Smooth muscle cell of the brain vasculature (primary cell): ENCODE measurements at places on chromosomes 5 and 9.

DNA sequence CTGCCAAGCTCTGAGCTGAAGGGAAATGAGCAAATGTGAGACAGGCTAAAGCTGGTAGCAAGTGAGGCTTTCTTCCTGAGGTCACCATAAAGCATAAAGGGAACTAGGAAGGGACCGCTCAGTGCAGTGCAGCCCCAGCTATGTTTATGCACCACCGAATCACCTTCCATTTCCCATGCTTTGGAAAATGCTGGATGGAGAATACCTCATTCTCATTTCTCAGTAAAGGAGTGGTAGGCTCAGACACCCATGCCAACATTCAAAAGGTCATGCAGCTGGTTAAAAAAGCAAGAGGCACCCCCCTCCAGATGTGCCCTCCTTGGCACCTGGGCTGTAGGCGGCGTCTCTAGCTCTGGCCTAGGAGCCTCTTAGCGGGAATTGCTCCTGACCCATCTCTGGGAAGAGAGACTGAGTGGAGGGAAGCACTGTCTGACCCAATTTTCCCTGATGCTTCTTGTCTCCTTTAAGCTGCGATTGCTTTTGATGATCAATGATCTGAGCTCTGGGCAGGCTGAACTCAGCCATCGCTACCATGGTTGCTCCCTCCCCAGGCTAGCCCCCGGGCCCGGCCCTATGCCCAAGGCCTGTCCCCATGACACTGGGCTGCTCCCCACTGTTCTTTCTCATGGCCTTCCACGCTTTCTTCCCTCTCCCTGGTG, 58.7 kb downstream of the ZNF354C start:
- DNase-seq: no peak

GRCh38 chr9:7226007-7226640, 468.4 kb downstream of the KDM4C start:
- DNase-seq: no peak

DNA sequence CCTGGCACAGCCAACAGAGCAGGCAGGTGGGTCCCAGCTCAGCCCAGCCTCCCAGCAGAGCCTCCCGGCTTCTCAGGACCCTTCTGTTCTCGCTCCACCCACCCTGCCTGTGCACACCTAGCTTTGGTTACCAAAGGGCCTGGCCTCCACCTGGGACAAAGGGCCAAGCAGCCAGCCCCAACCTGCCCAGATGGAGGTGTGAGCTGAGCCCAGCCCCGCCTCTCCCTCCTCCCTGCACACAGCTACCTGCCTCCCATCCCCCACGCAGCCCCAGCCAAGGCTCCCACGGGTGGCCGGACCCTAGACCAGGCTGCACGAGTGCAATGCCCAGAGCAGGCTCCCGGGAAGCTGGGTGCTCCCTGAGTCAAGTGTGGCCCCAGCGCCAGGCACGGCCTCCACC, 5.6 kb downstream of the TPRN start:
- DNase-seq: no peak

DNA sequence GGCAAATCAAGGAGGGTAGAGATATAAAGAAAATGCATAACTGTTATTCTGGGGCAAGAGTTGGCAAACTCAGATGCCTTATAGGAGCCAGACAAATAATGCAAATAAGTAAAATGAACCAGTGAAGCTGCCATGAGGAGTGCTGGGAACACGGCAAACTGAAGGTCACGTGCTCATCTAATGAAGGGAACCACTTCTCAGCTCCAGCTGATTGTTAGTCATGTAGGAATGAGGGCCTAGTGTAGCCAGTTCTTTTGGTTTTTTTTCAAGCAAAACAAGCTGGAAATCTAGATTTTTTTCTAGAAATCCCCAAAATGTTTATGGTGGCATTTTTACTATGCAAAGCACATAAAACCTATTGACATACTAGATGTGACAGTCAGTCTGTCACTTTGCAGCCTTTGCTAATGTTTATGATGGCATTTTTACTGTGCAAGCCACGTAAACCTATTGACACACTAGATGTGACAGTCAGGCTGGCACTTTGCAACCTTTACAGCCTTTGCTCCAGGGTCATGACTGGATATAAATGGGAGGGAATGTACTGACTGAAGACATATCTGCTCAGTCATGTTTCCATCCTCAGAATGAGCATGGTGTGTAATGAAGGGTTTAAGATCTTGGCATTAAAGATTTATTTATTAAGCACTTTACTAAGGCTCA, 39.4 kb downstream of the RUSC2 start:
- no peak for DNase-seq

- no peak for DNase-seq
These were observed 4.6 kb downstream of the CEL start for GRCh38 chr9:133066181-133066983.

- DNase-seq: no peak
These were observed 62.3 kb downstream of the NSUN2 start for GRCh38 chr5:6570530-6570929.

DNA sequence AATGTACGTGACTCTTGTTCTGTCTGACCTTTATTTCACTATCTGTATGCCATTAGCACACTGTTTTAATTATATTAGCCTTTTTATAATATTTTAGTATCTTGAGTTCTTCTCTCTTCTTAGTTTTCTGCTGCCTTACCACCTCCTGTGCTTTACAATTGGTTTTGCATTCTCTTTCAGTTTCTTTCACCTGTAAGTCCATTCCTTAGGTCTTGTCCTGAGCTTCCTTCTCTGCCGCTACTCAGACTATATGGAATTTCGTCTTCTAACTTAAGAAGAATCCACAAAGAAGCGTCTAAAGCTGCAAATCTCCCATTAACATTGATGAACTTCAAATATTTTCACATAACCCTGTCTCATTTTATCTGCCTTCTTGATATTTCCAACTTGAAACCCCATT, 642.9 kb downstream of the MAT2B start:
- no peak for DNase-seq

GRCh38 chr5:130164966-130165365, 260.7 kb downstream of the CHSY3 start:
- no peak for DNase-seq

DNA sequence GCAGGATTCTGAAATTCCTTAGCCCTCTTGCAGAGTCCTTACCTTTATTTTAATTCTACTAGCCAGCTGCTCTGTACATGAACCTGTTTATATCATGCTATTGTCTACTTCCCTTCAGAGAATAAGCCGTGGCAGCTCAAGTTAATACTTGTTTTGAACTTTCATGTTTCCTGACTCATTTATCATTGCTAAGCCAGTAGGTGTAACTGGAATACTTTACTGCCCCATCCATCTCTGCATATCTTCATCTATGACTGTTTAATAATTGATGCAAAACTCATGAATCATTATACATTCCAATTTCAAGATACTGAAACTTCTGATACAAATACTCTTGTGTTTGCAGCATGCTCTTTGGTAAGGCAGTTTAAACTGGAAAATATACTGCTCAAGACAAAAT, 174.7 kb downstream of the PPP2R2B start:
- DNase-seq: no peak

DNA sequence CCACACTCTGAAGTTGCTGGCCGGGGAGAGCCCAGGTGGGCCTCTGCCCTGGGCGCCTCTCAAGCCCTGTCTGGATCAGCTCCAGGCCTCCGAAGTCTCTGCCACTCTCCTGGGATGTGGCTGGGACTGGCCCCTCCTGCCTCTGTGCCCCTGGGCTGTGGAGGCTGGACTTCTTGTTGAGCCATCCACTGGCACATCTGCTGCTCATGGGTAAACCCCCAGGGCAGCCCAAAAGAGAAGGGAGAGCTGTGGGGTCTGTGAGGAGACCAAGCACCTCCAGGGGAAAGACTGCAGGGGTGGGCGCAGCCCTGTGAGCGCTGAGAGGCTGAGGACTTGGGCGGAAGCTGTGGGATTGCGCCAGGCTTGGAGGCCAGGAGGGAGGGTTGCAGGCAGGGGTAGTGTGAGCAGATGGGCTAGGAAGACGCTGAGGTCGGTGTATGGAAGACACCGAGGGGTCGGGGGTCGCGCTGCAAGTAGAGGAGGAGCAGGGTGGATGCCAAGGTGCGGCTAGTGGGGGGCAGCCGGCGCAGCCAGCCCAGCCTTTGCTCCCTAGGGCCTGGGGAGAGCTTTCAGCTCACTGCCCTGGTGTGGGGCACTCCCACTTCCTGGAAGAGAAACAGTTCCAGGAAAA, 118.1 kb downstream of the WNK2 start:
- no peak for DNase-seq

- no peak for DNase-seq
These were observed 553.5 kb downstream of the CSNK1G3 start for GRCh38 chr5:124065508-124065907.

- DNase-seq: no peak
These were observed 24.2 kb upstream of the CFAP157 start for GRCh38 chr9:127682351-127683136.

- DNase-seq: no peak
These were observed 196.3 kb downstream of the FBXO4 start for GRCh38 chr5:42121401-42121800.

GRCh38 chr5:172593306-172593705, 47.8 kb upstream of the NEURL1B start:
- DNase-seq: no peak

DNA sequence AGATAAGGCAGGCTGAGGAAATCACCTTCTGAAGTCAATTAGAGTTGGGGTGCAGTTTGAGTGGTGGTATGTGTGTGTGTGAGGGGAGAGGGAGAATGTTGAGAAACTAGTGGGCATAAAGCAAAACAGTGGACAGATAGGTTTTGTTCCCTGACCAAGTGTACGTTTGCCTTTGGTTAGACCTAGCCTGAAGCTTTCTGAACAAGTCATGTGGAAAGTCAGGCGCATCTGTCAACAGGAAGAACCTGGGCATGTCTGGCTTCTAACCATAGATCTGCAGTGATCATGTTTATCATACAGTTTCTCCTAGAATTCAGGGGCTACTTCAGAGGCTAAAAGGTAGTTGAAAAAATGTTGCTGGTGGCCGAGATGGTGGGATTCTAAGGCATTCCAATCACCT, 143.2 kb upstream of the PCA3 start:
- no peak for DNase-seq

DNA sequence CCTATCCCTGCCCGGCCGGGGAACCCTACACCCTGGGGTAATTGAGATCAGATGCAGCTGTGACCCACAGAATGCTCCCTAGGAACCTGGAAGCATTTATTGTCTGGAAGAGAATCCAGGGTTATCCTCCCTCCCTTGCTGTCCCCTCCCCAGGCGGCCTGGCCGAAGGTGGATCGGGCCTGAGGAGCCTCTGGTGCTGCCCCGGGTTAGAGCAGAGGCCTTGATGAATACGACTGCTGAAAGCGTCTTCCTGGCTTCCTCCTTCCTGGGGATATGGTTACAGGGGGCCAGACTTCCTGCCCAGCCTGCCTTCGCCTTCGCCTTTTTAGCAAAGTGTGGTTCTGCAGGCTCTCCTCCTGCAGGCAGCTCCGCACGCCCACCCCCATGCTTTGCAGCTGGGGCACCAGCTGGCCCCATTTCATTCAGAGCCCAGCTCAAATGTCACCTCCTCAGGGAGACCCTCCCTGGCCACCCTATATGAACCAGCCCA, 22.5 kb upstream of the PTGS1 start:
- DNase-seq: no peak

DNA sequence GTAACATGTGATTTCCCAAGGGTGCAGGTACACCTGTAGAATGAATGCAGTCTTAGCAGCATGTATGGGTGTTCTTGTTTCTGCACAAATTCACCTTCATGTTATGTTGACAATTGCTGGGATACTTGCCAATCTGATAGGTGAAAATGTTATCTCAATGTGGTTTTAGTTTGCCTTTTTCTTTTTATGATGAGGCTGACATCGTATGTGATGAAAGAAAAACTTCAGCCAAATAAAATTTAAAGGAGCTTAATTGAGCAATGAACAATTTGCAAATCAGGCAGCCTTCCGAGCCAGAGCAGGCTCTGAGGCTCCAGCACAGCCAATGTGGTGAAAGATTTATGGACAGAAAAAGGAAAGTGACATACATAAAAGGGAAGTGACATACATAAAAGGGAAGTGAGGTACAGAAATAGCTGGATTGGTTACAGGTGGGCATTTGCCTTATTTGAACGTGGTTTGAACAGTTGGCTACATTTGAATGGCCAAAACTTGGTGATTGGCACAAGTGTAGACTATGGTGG, 10.5 kb downstream of the TAL2 start:
- no peak for DNase-seq

DNA sequence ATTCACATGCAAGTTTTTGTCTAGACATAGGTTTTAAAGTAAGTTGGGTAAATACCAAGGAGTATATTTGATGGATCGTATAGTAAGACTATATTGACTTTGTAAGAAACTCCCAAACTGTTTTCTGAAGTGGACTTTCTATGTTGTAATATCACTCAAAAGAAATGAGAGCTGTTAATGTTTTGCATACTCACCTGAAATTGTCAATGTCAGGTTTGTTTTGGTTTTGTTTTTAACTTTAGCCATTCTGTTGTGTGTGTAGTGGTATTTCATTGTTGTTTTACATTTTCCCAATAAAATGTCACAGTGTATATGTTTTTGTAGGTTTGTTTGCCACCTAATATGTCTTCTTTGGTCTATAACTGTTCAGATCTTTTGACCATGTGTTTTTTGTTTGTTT, 375.7 kb upstream of the CDH9 start:
- DNase-seq: no peak

GRCh38 chr9:90499761-90500160, 142.9 kb downstream of the DIRAS2 start:
- no peak for DNase-seq

GRCh38 chr5:13303445-13303844, 641.0 kb downstream of the DNAH5 start:
- no peak for DNase-seq

- DNase-seq: no peak
These were observed 84.8 kb downstream of the SLC1A3 start for GRCh38 chr5:36691226-36691625.

DNA sequence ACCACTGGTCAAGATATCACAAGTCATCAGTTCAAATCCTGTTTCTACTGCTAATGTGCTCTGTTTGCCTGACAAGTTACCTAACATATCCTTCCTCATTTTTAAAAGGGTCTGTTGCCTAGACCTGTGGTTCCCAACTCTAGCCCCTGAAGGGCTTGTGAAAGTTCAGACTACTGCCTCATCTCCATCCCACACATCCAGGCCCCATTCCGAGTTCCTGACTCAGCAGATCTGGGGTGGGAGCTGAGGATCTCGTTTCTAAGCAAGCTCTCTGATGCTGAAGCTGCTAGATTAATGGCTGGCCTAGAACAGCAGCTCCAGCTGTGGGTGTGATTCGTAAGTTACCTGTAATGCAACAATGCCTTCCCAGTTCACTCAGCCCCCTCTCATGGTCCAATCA, 32.5 kb downstream of the S1PR3 start:
- DNase-seq: no peak

DNA sequence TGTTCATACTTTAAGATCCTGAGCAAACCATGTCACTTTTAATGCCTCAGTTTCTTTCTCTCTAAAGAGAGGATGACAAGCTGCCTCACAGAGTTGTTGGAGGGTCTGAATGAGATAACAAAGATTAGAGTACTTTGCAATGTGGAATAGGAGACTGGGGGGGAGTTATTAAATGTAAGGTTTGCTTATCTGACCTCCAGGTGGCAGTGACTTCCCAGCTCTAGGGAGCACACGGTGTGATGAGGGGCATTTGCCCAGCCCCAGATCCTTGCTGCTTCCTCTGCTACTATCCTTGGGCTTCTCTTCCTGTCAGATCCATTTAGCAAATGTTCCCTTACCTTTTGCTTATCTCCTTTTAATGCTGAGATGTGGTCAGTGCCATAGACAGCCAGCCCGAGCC, 30.7 kb downstream of the ENHO start:
- DNase-seq: no peak

- no peak for DNase-seq
These were observed 36.9 kb downstream of the PCSK5 start for GRCh38 chr9:75927356-75927755.

- DNase-seq: no peak
These were observed 7.9 kb downstream of the ANAPC2 start for GRCh38 chr9:137180491-137180890.

GRCh38 chr5:149113669-149114068, 27.6 kb upstream of the ABLIM3 start:
- no peak for DNase-seq
